ENCODE measurements at places on chromosomes 6 and 20.

DNA sequence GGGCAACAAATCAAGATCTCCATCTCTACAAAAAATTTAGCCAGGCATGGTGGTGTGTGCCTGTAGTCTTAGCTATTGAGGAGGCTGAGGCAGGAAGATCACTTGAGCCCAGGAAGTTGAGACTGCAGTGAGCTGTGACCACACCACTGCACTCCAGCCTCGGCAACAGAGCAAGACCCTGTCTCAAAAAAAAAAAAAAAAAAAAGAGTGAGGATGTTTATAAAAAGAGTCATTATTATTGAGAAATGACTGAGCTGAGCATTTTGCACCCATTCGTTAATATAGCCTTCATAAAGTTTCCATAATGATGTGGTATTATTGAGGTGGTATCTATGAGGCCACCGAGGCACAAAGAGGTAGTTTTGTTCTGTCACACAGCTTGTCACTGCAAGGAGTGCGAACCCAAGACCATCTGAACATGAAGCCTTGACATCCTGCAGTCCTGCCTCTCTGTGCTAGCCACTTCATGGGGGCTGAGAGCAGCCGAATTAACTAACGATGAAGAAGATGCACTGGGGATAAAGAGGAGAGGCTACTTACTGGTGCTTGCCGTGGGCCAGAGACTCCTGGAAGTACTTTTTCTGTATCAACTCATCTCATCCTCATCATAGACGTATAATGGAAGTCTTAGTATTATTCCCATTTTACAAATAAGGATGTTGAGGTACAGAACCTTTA is 175.5 kb downstream of the BCAS1 start:
- DNase-seq = no peak

DNA sequence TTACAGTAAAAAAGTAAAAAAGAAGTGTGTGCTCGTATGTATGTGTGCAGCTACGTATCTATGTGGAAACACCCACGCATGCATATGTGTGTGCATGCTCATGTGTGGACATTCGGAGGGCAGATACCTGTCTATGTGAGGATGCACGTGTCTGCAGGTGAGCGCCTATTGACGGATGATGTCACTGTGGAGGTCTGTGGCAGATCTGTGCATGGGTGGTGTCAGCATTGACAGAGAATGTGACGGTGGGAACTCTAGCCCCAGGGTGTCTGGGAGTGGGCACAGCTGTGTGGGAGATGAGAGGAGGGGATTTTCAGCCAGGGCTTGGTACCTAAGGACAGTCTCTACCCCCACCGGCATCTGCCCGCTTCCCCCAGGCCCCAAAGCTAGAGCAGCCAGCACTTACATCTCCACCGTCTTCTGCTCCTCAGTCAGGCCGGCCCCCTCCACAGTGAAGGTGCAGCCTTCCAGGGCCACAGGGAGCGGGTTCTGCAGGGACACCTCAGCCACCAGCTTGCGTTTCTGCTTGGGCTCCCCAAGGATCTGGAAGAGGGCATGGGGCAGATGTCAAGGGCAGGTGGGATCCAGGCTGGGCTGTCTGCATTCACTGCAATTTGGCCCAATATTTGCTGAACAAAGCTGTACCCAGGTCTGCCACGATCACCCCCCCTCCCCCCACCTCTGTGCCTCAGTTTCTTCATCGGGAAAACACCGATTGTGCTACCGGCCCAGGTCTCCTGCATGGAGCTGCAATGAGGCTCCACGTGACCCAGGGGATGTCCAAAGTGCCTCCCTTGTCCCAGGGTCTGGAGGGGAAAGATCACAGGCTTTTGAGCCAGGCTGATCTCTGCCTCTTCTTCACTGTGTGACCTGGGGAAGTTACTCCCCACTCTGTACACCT is 34.1 kb downstream of the TGM2 start:
- DNase-seq = no peak

GRCh38 chr6:16047435-16047990 is 81.4 kb upstream of the MYLIP start:
- no peak for DNase-seq

- no peak for DNase-seq
These were observed at the start of gene CST9L for GRCh38 chr20:23568320-23568970. TSS of gene CST9L (minus strand) at chr20:23568484. CDS start at chr20:23568450, 34 bp downstream.

- DNase-seq = no peak
These were observed 3.4 kb upstream of the ZHX3 start for GRCh38 chr20:41320976-41321375.

- DNase-seq = no peak
These were observed 259.5 kb upstream of the JARID2 start for GRCh38 chr6:14986370-14986769.

GRCh38 chr6:1406306-1407072 is 17.1 kb downstream of the FOXF2 start:
- DNase-seq = no peak

- DNase-seq = no peak
These were observed 14.5 kb upstream of the NTSR1 start for GRCh38 chr20:62694106-62694505.

DNA sequence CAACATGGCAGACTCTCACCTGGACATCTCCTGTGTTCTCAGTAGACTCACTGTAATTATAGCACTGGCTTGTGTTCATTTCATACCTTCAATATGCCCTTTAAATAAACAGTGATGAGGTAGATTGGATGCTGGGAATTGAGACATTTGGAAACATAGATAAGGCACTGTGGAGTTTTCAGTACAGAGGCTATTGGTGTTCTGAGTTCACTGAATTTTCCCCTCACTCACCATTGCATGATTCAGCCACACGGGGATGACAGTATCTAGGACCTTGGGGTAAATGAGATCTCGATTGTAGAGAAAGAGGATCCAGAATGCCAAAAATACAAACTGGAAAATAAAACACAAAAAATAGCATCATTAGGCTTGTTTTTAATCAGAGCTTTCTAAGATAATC is 12.6 kb downstream of the ADTRP start:
- no peak for DNase-seq

DNA sequence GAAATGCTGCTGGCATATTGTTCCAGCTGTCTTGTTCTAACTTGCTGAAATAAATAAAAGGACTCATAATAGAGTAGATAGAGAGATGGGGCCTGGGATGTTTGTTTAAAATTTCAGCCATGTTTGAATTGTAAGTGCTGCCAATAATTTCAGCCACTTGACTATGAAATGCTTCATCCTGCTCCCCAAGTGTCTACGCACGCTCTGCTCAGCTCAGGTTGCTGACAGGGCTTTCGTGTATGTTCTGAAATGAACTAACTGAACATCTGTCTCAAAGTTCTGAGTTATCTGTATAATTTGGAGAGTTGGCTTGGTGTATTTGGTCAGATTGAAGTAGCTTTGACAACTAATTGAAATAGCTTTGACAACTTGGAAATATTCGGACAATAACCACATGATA is 387.8 kb downstream of the BMP2 start:
- DNase-seq = no peak

- no peak for DNase-seq
These were observed 160.2 kb upstream of the SGK1 start for GRCh38 chr6:134477991-134478635.

DNA sequence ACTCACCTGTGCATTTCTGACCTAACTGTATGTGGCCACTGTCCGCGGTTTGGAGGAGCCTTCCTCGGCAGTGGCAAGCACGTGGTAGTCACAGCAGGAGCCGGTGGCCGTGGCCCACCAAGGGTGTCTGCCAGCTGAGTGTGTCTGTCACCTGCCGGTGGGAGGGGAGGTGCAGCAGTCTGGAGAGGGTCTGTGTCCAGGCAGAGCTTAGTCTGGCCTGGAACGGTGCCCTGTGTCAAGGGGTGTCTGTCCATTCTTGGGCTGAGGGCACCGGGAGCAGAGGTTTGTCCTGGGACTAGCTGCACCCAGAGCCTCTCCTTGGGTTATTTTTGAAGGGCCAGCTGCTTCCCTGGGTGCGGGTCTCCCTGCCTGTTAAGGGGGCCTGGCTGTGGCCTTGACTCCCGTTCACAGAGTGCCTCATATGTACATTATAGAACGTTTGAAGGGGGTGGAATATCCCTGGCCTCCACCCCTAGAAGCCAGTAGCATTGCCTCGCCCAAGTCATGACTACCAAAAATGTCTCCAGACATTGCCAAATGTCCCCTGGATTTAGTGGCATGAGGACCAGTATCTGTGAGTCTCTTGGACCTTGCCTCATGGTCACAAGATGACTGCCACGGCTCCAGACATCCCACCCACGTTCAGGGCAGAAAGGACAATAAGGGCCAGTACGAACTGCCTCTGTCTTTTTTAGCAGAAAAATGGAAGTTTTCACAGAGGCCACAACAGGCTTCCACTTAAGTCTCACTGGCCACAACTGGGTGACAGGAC is 5.2 kb downstream of the RBM38 start:
- no peak for DNase-seq

DNA sequence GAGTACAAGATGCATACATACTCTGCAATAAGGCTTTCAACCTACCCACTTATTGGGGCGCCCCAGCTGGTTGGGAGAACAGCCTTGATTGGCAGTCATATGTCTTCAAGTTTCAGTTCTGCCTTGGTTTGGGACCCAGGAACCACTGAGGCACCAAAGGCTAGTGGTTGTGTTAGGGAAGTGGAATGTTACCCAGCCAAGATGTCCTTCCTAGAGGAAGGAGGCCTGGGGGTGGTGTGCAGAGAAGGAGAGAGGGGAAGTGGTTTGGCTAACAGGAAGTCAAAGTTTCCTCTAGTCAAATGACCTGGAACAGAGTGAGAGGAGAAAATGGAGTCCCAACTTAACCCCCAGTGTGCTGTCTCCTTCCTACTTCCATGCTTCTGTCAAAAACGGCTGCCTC is 59.4 kb downstream of the CD164 start:
- DNase-seq = no peak

GRCh38 chr6:111556004-111556403 is 49.7 kb downstream of the TRAF3IP2 start:
- no peak for DNase-seq

- no peak for DNase-seq
These were observed 10.0 kb downstream of the MOCS1 start for GRCh38 chr6:39924283-39924682.

- DNase-seq = no peak
These were observed 159.1 kb downstream of the HACE1 start for GRCh38 chr6:104700371-104701185.

- no peak for DNase-seq
These were observed 76.2 kb upstream of the BCLAF1 start for GRCh38 chr6:136365776-136366354.

GRCh38 chr6:42260396-42260888 is 42.8 kb upstream of the MRPS10 start:
- DNase-seq = no peak

- no peak for DNase-seq
These were observed 73.0 kb upstream of the NRSN1 start for GRCh38 chr6:24053057-24053456.

- DNase-seq = no peak
These were observed 64.4 kb downstream of the UBE2V1 start for GRCh38 chr20:50048420-50049166.

DNA sequence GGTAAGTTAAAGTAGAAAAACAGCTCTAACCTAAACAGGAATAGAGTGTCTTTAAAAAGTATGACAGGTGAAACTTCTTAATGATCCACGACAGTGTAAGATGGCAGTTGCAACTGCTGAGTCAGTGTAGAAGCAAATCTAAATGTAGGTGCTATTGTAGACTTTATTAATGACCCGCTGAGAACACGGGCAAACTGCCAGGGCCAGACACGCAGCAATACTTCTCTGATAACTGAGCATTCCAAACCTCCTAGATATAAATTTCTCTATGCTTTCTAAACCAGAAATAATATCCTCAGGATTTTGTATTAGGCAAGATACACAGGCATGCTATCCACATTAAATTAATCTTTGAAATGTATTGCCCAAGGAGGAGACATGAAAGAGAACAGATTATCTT is 1076.4 kb downstream of the HACE1 start:
- no peak for DNase-seq

- DNase-seq = no peak
These were observed 12.3 kb downstream of the GPLD1 start for GRCh38 chr6:24477070-24477469.

DNA sequence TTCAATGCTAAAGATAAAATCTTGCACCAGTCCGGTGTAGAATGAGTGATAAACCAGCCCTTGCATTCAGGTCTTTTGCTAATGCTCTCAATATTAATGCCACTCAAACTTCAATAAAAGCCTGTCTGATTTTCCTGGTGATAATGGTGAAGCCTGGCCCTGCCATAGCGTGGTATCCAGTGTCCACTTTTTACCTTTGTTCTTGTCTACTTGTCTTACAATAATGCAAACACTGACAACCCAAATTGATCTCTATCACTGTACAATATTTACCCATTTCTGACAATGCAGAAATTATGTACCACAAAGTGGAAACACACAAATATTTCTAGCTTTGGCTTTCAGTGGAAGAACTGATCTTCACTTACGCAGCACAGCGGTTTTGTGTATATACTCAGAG is 189.1 kb downstream of the ZDHHC14 start:
- DNase-seq = no peak

Measured in hepatic stellate cell (primary cell).